ENCODE measurements at places on chromosomes 1 and 21.

DNA sequence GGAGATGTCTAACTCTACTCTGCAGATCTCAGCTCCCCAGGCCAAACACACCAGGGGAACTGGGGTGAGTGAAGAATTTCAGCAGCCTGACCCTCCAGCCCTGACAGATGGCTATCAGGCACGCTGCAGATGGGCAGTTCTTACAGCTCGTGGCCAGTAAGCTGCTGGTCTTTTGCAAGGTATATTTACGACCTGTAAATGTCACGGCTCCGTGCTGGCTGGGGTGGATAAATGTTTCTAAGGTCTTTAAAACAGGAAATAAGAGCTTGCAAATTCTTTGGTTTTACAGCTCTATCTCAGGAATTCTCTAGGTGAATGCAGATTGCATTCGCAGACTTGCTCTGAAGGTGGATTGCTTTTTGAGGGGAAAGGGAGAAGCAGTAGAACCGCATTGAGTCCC is 10.1 kb downstream of the DOP1B start:
- no peak for DNase-seq

- no peak for DNase-seq
Measured at GRCh38 chr1:9278116-9278515, 14.6 kb upstream of the SPSB1 start.

DNA sequence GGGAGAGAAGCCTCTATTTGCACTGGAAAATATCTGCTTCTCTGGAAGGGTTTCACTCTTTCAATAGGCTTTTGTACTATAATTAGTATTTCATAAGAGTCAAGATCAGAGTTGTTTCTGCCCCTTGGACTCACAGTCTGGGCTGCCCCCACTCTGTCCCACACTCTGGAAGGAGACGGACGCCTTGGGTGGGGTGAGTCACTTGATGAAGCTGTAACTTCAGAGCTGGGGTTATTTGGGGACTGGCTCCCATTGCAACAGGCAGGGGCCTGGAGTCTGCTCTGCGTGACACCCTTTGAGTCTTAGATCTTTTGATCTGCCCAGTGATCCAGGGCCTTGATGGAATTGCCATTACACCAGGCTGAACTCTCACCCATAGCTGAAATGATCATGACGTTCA is 4.0 kb upstream of the KCNA10 start:
- no peak for DNase-seq

GRCh38 chr1:87864676-87865075 is 536.0 kb downstream of the LMO4 start:
- DNase-seq = no peak

DNA sequence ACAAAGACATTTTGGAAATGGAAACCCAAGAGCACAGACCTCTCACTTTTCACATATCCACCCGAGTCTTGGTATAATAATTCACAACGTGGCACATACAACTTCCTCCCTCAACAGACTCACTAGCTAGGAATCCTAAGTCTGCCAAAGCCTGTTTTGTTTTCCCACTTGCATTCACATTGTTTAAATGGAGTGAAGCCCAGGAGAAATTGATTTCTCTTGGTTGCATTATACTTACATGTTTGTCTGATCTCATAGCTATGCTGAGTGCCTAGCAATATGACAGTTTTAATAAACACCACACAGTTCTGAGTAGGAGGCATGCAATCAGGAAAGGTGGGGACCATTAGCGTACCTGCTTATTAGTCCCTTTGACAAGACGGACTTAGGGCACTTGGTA is 348.6 kb upstream of the ADGRL4 start:
- no peak for DNase-seq

- DNase-seq = no peak
Measured at GRCh38 chr21:41068496-41068895, 99.5 kb upstream of the BACE2 start.

GRCh38 chr1:98467586-98467985 is 193.9 kb upstream of the SNX7 start:
- no peak for DNase-seq

DNA sequence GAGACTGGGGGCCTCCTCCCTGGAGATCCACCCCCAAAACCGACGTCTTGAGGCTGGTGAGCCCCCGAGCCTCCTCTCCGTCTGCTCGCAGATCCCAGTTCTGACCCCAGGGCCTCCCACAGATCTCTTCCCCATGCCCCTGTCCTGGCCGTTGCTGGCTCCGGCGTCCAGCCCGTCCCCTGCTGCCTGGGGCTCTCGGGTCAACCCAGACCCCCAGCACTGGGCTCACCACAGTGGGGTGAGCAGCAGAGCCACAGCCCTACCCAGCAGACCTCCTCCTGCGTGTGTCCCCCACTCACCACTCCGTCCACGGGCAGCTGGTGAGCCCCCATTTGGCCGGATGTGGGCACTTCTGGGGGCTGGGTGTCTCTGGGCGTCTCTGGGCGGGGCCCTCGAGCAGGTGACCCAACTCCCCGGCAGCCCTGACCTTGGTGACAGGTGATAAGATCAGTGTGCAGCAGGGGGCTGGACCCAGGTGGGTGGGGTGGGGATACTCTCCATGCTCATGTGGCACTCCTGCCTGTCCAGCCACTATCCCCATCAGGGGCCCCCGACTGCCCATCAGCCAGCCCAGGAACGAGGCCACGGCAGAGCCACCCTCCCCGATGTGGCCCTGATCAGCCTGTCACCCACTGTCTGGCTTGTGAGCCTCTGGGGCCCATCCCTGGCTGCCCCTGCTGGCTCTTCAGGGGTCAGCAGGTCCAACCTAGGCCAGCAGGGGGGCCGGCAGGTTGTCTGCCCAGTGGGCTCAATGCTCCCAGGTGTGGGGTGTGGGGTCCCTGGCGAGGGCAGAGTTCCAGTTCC is 709 bp downstream of the TNFRSF14 start:
- no peak for DNase-seq

DNA sequence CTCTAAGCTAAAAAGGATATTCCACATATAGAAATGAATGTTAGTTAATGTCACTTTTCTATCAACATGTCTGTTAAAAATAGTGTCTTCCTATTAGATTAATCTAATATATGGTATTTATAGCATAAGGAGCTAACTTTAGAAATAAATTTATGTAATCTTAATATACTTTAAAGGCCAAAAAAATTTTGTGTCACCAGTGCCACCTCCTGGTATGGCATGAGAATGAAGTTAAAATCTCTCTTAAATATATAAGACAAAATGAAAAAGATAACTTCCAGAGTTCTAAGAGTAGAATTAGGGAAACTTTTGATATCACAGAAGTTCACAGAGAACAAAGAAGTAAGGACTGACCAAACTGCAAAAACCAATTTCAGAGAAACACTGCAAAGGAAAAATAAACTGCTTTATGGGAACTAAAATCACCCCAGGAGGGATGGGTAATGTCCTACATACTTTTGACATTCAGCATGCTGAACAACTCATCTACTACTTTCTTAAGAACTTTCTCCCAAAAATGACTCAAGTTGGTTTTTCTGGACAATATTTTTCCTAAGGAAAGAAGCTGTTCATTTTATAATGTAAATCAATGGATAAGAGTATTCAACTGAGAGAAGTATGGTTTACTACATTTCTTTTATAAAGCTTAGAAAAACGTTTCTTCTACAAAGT is 82.8 kb downstream of the TRIM33 start:
- DNase-seq = peak; percentile 2

DNA sequence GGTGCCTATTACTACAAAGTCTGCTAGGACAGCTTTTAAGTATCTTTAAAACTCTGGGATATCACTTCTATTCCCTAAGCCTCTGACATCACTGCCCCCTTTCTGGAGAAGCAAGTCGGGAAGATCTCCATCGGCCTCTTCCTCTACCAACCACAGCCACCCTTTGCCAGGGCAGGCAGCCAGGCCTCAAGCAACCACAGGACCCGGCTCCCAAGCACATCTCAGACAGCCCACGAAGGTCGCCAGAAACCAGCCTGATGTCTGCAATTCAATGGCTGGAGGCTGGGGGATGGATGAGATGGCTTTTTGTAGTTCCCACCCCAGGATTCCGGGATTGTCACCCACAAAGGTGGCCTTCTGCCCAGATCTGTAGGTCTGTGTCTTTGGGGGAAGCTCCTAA is 70.7 kb downstream of the LGR6 start:
- no peak for DNase-seq

DNA sequence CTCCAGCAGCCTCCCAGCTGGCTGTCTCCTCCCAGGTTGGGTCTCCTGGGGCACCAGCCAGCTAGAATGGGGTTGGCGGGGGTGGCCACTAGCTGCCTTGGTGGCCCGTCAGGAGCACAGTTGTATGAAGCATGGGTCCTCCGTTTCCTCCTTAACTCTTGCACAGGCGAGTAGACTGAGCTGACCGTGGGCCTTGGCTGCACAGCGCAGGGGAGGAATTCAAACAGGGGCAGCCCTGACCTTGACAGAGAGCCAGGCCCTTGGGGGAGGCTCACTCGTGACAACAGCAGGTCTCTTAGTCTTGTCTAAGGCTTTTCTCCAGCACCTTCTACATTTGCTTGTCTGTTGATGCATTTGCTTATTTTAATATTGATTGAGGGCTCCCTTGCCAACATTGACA is 114.1 kb downstream of the PRDM2 start:
- no peak for DNase-seq

DNA sequence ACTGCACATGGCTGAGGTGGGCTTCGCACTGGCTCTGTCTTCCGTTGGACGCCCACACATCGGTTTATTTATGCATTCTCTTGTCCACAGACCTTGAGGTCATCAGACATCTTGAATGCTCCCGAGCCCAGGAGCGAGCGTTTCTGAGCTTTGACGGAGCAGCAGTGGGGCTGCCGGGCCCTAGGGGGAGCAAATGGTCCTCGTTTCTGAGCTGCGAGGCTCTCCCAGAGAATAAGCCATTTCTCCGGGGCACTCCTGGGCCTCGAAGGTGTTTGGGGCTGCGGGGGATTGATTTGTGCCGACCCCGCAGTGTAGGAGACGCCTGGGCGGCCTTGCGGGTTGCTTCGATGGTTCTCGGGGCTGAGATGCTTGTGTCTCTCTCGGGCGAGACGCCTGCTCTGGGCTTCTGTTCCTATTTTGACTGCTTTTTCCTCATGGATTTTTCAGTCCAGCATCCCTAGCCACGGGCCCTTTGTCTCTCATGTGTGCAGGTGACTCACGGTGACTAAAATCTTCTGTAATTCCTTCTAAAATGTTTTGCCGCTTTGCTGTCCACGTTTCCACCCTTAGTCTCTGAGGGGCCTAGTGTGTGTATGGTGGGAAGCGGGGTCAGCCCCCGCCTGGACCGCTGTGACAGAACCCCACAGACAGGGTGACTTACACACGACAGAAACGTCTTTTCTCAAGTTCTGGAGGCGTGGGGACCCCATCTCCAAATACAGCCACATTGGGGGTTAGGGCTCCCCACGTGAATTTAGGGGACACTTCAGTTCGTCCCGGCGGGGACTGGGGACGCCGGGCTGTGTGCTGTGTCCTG is 62.1 kb downstream of the FAAP20 start:
- no peak for DNase-seq

DNA sequence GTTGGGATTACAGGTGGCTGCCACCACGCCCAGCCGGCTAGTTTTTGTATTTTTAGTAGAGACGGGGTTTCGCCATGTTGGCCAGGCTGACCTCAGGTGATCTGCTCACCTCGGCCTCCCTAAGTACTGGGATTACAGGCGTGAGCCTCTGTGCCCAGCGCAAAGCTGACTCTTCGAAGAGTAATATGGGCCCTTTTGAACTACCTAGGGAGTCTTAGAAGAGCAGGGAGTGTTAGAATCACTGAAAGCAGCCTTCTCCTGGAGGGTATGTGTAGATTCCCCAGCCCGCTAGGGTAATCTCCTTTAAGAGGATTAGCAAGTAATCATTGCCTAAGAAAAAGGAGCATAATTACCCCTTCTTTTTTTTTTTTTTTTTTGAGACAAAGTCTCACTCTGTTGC is 6.5 kb upstream of the MAST2 start:
- no peak for DNase-seq

DNA sequence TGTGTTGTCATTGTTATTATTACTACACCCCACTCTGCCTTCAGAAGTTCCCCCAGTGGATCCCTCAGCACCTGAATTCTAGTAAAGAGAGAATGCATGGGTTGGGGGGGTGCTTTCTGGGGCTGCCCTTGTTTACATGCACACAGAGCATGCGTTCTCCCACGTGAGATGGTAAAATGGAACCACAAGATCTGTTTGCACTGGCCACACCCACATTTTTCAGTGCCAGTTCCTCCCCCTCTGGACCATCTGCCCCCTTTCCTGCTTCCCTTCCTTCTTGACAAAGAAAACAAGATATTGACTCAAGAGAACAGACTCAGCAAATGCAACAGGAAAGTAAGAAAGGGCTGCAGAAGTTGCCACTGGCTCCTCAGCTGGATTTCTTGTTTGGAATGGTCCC is 8.9 kb downstream of the SLC6A17 start:
- no peak for DNase-seq

GRCh38 chr1:245255783-245256182 is 101.0 kb downstream of the KIF26B start:
- no peak for DNase-seq

DNA sequence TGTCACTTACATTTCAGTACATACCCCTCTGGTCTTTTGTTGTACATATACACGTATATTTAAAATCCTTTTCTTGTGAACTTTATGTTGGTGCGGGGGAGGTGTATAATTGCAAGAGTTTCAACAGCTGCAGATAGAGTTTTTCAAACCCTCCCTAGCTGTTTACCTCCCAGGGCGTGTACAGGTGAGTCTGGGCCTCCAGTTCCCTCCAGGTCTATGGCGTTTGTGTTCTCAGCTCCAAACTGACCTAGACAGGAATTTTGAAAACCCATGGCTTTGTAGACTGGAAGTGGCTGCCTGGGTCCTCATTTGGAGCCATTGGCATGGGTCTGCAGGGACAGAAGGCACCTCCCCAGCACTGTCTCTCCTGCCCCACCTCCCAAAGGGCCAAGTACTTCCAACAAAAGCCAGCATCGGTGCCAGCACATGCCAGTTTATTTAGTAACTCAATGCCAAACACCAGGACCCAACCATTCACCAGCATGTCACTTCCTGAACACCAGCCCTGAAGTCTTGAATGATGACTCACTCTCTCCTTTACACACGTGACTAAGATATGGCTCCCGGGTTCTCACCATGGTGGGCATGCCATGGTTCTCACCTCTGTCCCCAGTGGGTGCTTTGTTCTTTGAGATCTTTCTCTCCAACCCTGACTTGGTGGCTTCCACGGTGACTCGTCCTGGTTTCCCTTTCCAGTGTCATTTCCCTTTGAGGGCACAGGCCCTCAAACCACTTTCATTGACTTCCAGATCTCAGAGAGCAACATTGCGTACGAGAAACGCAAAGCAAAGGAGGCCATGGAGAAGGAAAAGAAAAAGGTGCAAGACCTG is 57.3 kb upstream of the EFHD2 start:
- DNase-seq = peak; percentile 90

GRCh38 chr21:45868086-45868485 is 113.5 kb upstream of the COL6A1 start:
- DNase-seq = no peak

- no peak for DNase-seq
Measured at GRCh38 chr1:236615399-236616148, 11.3 kb upstream of the HEATR1 start.
